ENCODE measurements at places on chromosomes 7 and 10. TPM values are rescaled to one million over a fixed set of nuclear protein-coding genes. Genes with fewer than 3 reads are reported as not detected.
A peak's percentile ranks its signal among the peaks of the same experiment; 100 is the strongest.

- DNase-seq = no peak
Measured at GRCh38 chr7:7682861-7683260, 35.5 kb downstream of the RPA3 start.

The SPDYE2B gene
- total RNA-seq = not detected

DNA sequence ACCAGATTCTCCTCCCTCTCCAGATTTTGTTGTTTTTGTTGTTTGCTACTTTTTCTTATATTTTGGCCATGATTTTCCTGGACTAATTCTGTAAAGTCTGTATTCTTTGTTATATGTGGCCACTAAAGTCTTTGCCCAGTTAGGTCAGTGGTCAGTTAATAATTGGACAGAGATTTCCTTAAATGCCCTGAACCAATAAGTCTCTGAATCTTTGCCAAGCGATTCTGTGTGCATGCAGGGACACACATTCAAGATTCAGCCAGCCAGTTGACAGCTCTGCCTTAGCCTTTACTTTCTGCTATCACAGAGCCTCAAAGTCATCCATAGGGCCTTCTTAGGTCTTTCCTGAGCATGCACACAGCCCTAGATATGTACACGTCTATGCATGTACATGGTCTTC lies 11.0 kb upstream of the COL17A1 start:
- no peak for DNase-seq

GRCh38 chr10:49212076-49212475 lies 23.9 kb upstream of the TMEM273 start:
- DNase-seq = no peak

DNA sequence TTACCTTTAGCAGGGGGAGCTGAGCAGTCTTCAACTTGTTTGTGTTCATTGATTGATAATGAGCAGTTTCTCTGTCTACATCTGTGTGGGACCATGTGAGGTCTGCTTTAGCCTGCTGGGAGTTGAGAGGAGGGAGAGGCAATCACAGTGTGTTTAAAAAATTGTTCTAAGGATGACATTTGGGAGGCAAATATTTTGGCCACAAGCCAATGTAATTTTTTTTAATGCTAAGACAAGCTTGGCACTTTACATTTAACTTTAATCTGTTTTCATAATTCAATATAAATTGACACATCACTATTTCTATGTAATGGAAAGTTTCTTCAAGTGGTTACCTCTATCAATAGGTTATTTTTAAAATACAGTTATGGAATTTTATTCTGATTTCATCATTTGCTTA lies 55.9 kb upstream of the SEMA3A start:
- no peak for DNase-seq

The GRM3 gene
- total RNA-seq = not detected

DNA sequence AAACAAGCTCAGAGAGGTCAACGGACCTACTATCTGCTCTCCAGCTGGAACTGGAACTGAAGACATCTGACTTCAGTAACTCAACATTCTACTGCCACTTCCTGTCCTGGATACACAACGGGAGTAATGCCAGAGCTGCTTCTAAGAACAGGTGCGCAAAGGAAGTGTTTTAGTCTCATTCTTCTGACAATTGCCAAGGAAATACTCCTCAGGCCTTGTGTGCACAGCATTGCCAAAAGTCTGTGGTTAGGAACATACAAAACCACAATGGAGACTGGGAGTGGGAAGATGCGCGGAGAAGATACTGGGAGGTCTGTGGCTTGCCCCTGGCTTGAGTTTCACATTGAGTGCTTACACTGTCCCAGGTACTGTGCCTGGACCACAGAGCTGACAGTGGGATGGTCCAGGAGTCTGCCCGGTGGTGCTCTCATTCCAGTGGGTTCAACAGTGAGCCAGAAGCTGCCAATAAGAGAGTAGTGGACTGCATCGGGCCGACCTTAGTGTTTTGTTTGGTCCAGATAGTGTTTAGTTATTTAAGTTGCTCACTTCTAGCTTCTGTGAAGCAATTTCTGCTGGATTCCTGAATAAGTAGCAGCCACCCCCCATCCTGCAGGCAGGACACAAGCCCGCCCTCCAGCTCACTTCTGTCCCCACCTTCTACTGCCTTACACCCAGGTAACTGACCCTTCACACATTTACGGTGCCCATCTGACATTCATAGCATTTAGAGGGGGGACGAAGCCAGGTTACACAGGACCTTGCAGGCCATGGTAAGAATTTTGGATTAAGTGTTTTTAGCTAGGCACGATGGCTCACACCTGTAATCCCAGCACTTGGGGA lies 10.3 kb downstream of the TBL2 start:
- DNase-seq = no peak

DNA sequence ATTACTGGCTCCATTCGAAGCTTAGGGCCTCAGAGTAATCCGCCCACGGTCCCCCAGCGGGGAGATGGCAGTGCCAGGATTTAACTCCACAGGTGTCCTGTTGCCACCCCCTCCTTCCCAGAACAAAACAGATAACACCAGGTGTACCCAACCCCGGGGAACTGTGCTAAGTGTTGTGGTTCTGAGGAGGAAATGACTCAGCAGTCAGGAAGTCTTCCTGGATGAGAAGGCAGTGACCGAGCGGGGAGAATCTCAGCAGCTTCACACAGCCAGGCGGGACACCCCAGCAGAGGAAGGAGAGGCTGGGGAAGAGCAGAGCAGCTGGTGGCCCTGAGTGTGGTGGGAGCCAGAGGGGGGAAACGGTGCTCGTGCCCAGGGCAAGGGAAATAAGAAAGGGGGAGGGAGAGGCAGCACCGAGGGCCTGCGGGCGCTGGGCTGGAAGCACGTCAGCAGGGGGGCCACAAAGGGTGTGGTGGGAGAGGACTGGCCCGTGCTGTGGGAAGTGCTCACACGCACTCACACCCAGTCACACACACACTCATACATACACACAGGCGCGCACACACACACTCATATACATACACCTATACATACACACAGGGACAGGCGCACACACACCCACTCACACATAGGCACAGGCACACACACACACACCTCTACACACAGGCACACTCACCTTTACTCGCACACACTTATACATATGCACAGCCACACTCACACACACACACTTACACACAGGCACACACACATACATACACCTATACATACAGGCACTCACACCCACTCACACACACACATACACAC lies 59.8 kb upstream of the CHST15 start:
- peak; percentile 74 for DNase-seq

- no peak for DNase-seq
Measured at GRCh38 chr10:65845916-65846315, 1079.9 kb upstream of the LRRTM3 start.

GRCh38 chr10:116169782-116170445 lies 103.1 kb downstream of the GFRA1 start:
- no peak for DNase-seq

DNA sequence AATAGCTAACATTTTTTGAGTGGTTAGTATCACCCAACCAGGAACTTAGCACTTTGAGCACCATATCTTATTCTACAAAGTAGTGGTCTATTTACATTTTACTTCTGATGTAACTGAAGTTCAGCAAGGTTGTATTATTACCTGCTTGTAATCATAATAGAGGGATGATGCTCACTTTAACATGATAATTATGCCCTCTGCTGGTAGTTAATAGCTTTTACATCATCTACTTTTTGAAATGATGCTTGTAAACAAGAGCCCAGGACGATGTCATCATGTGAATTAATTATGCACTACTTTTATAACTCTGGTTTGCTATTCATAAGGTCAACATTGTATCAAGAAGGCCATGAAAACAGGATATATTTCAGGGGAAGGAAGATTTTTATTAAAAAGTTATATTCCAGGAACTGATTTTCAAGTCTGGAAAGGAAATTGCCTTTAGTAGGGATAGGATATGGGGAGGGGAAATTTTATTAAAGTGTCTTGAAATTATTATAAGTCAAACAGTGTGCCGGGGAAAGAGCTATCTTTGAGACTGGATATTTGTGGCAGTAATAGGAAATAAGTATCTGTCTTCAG lies 80.3 kb upstream of the SCIN start:
- DNase-seq = peak; percentile 25

The CCDC71L gene
- 26.2 TPM for total RNA-seq

DNA sequence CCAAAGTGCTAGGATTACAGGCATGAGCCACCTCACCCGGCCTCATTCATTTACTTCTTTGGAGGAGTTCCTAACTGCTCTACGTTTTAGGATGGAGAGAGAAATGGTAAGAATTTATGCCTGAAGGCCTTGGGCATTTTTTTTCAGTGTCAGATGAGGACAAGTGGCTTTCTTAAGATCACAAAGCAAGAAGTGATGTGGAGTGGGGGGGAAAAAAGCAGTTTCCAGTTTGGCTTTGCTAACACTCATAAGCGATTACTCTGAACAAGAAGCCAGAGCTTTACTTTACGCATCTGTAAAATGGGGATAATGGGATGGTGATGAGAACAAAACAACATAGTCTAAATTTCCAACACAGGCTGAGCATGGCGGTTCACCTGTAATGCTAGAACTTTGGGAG lies 2.6 kb upstream of the PPIA start:
- DNase-seq = no peak

DNA sequence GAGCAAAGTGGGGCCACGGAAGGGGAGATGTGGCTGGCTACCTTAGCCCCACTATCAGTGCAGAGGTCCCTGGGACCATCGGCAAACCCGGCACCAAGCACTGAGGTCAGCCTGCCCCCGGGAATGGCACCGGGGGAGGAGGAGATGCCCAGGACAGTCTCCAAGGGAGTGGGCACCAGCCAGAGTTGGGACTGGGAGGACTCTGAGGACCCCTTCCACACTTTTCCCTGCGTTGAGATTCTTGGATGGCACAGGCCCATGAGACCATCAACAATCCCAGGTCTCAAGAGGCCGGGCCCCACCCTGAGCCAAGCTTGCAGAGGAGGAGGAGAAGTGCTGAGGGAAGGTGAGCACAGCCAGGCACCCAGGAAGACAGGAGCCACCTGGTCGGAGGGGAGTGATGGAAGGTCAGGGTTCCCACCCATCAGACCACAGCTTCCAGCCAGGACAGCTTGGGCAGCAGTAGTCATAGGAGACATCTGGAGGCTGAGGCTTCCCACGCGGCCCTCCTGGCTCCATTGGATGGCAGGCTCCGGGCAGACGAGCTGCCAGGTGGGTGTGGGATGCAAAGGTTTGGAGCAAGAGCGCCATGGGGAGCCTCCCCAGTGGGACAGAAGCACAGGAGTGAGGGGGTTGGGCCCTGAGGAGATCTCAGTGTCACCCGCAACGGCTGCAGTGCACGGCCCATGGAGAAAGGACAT lies 2.6 kb upstream of the OPN4 start:
- no peak for DNase-seq

The IL6 gene
- total RNA-seq = 1.6 TPM

- DNase-seq = no peak
Measured at GRCh38 chr10:69466158-69466490, 14.9 kb downstream of the TSPAN15 start.

The OPN1SW gene
- not detected for total RNA-seq

The UBE2D1 gene
- 15.4 TPM for total RNA-seq

The GIMAP5 gene
- 30.0 TPM for total RNA-seq

Measured in kidney (tissue), 22 donors.